CD8-positive, alpha-beta T cell (primary cell): ENCODE measurements at places on chromosomes 5 and 9.
A peak's percentile ranks its signal among the peaks of the same experiment; 100 is the strongest.

DNA sequence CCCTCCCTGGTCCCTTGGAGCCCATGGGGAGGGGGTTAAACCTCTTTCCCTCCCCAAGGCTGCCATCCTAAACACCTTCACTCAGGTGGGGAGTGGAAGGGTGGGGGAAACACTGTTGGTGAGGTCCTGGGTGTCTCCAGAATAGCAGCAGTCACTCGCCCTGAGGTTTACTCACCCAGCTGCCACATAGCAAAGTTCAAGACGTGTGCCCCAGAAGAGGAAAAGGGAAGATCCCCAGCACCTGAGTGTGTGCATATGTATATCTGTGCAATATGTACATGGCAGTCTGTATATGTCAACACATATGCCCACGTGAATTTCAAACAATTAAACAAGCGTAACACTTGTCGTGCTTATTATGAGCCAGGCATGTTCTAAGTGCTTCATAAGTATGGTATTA lies 31.3 kb upstream of the SMU1 start:
- no peak for DNase-seq

DNA sequence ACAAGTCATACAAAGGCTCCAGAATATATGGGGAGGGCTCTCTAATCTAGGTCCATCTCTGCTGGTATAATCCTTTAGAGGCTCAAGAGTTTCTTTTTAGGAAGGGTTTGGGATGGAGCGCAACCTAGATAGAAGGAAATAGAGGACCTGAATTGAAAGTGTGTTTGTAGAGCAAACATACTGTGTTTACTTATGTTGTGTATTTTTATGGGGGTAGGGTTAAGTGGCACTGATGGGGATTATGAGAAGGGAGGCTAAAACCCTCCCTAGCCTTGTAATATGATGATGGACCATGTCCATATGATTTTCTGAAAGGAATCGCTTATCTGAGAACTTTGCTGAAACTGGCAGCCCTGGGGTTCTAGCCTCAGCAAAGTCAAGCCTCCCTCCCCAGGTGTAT lies 4.4 kb upstream of the ELL2 start:
- DNase-seq = no peak

- DNase-seq = no peak
These were observed 39.6 kb downstream of the RXRA start for GRCh38 chr9:134365791-134366222.

DNA sequence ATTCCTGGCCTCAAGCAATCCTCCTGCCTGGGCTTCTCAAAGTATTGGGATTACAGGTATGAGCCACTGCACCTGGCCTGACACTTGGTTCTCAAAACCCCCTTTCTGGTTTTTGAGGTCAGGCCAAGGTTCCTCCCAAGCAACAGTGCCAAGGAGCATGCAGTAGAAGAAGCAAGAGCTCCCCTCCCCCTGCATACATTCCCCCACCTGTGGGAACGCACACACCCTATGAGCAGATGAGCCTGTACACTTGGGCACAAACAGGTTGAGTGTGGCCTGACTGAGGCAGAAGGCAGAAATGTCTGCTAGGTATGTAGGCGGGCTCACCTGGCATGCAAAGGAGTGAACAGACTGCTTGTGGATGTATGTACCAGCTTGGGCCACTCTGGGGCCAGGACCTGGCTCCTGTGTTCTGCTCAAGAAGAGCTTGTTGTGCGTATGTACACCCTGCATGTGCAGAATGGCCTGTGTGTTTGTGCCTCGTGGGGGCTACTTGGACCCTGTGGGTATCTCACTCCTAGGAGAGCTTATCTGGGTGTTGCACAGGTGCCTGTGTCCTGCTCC lies 1.7 kb downstream of the GPRIN1 start:
- no peak for DNase-seq

GRCh38 chr5:156913719-156914370 lies 49.2 kb downstream of the TIMD4 start:
- DNase-seq = peak; percentile 16

GRCh38 chr5:115541611-115542010 lies 3.0 kb downstream of the FEM1C start:
- no peak for DNase-seq

- no peak for DNase-seq
These were observed 181.9 kb downstream of the TMEM232 start for GRCh38 chr5:110544603-110545002.

GRCh38 chr5:176881816-176882566 lies 17.2 kb downstream of the HK3 start:
- no peak for DNase-seq

- DNase-seq = no peak
These were observed 661.8 kb upstream of the RIOK2 start for GRCh38 chr5:97844797-97845196.

- no peak for DNase-seq
These were observed 6.9 kb upstream of the DMRT3 start for GRCh38 chr9:969310-970150.

- DNase-seq = no peak
These were observed 1.9 kb downstream of the DMRT1 start for GRCh38 chr9:843427-843785.

DNA sequence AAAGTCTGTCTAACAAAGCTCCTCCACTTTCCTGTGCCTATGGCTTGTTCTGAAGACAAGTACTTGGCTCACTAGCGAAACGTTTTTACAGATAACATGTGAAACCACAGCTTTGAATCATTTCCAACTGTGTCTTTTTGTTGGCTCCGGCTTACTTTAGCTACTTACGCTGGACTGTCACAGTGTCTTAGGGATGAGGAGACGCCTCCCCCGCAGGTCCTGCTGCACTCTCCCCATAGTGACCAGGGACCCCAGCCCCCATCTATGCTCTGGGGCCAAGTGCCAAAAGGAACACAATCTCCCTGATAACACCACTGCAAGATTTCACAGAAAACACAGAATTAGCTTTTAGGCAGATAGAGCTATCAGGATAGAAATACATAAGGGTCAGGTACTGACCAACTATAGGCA lies 219.1 kb downstream of the ADAMTS6 start:
- no peak for DNase-seq

DNA sequence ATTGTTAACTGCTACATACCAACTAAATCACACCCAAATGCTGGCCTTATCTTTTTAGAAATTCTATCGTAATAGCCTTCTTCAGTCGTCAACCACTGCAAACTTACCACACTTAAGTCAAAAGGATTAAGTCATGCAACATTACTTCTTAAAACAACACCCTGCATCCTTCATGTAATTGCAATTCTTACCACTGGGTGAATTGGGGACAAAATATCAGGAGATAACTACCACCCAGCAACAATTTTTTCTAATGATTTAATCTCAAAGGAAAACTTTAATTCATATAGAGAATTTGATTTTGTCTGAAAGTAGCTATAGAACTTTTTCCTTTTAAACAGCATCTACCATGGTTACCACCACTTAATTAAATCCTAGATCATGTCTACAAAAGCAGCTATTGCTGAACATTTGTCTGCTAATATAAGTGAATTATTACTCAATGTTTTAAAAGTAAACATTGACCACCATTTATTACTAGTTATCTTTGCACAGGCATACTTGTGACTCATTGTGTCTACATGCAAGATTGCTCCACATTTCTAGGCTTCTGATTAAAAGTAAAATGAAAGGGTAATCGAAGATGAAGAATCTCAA lies 10.5 kb downstream of the MLLT3 start:
- DNase-seq = no peak

GRCh38 chr5:119396030-119396664 lies 40.3 kb downstream of the TNFAIP8 start:
- DNase-seq = peak; percentile 24

GRCh38 chr9:88820055-88820454 lies 171.2 kb upstream of the S1PR3 start:
- DNase-seq = no peak

DNA sequence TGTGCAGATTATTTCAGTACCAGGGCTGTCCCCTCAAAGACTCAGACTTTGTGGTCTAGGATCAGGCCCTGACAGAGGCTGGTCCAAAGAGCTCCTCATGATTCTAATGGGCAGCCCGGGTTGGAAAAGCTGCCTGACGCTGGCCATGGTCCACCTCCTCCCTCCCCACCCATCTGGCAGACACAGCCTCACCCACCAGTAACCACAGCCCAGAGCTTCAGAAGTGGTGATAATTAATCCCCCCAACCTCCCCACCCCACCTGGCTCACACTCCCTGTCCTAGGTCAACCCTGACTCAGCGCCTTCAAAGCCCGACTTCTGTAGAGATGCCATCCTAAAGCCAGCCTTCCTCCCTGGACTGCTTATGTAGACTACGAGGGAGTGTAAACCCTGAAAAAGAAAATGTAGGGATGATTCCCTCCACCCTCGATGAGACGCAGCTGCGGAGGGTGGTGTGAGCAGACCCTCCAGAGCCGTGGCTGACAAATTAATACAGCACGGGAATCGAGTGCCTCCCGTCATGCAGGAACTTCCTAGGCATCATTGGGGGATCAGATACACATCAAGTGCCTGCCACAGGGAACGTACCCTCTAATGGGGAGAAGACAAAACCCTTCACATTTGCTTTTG lies 7.0 kb downstream of the UBE2QL1 start:
- DNase-seq = no peak

DNA sequence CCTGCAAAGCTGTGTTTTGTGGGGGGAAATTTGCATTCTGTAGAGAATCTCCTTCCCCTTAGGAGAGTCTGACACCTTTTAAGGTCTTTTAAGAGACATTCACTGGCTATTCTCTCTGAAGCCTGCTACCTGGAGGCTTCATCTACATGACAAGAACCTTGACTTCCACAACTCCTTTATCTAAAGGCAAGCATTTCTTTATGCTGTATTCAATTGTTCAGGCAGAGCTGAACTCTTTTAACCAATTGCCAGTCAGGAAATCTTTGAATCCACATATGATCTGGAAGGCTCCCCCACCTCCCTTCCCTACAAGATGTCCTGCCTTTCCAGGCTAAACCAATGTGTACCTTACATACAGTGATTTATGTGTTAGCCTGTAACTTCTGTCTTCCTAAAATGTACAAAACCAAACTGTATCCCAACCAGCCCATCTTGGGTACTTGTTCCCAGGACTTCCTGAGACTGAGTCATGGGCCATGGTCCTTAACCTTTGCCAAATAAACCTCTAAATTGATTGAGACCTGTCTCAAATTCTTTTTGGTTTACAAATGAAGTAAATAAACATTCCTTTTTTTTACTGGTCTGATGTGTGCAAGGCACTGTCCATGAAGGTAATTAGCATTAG lies 9.9 kb downstream of the C9orf85 start:
- DNase-seq = no peak

DNA sequence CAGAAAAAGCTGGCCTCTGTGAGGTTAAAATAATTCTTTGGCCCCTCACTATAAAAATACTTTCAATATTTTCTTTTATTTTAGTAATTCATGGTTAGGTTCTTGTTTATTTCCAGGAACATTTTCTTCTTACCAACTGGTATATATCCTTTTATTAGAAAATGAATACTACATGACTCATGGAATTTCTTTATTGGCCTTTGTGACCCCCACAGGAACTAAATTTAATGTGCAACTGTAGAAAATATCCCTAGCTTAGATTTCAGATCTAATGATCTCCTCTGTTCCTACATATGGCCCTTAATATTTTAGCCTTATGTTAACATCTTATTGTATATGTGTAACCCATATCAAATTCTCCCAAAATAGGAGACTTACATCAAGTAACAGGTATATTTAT lies 429.9 kb downstream of the NR2F1-AS1 start:
- no peak for DNase-seq

DNA sequence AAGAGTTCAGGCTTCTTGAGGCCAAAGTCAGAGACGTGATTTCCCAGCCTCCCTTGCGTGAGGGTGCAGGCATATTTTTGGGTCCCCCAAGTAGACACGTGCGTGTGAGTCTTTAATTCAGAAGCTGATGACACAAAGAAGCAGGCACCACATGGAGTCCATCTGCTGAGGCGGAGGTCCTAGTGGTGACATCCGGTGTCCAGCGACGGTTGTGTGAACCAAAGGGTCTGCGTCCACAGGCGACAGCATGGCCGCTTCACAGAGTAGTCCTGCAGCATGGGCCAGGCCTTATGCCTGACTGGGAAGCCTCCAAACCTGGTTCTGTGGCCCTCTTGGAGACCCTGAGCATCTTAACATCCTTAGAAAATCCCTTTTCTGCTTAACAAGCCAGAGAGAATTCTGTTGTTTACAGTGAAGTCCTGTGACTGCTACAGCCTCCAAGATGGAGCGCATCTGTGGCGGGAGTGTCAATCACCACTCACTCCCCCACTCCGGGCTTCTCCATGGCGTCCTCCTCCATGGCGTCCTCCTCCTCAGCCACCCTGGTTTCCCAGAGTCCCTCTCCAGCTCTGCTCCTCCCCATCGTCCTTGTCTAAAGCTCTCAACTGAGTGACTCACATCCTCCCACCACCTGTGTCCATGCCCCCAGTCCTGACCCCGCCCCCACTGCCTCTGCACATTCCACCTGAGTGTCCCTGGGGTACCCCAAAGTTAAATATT lies 133.8 kb downstream of the PAX5 start:
- DNase-seq = no peak

DNA sequence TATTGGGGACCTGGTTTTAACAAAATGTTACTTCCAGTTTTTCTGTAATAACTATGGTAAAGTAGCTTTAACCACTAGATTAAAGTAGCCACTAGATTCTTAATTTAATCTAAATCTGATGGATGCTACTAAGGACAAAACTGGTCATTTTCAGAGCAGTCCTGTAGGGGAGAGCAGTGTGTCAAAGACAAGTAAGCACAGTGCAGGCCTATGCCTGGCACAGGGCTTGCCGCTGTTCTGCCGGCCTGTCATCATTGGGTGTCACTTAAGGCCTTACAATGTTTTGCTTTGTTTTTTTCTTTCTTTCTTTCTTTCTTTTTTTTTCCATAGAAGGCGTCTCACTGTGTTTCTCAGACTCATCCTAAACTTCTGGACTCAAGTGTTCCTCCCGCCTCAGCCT lies 53.0 kb upstream of the NXNL2 start:
- DNase-seq = no peak

DNA sequence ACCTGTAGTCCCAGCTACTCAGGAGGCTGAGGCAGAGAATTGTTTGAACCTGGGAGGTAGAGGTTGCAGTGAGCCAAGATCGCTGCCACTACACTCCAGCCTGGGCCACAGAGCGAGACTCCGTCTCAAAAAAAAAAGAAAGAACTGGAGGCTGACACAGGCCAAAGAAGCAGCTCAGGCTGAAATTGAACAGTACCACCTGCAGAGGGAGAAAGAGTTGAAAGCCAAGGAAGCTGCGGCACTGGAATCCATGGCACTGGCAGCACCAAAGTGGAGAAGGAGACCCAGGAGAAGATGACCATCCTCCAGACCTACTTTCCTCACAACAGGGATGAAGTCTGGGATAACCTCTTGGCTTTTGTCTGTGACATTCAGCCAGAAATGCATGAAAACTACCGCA lies 11.3 kb upstream of the TMEM141 start:
- no peak for DNase-seq
